ENCODE measurements at places on chromosomes 2 and 18.

DNA sequence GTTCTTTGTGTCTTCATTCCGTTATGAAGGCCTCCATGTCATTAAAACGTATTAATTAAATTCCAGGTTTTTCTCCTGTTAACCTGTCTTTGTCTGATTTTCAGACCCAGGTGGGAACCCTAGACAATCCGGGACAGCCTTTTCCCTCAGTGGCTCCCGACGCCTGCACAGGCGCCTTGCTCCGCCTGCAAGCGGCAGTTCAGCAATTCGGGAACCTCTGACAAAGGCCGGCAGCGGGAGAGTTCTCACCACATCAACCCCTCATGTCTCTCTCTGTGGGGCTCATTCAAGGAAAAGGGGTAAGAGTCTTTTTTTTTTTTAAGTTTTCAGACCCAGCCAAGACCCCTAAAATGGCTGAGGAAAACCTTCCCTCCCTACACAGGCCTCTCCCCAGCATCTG lies 259.8 kb upstream of the SALL3 start:
- no peak overlapping the region for H3K27ac ChIP-seq
- H3K27me3 ChIP-seq = peaks cover 68% of the 10 kb centered on the region
- H3K4me1 ChIP-seq = no peaks in the 10 kb centered on the region
- H3K4me3 ChIP-seq = no peak overlapping the region
- no peaks in the 10 kb centered on the region for H3K36me3 ChIP-seq

GRCh38 chr2:41867553-41867952 lies 180.3 kb upstream of the PKDCC start:
- no peak overlapping the region for H3K4me3 ChIP-seq
- no peak overlapping the region for H3K27ac ChIP-seq
- H3K27me3 ChIP-seq = no peaks in the 10 kb centered on the region
- DNase-seq = no peak

GRCh38 chr2:164803776-164804466 lies 37.7 kb downstream of the COBLL1 start:
- no peaks in the 10 kb centered on the region for H3K4me1 ChIP-seq
- H3K36me3 ChIP-seq = no peaks in the 10 kb centered on the region
- H3K27ac ChIP-seq = no peak overlapping the region
- H3K4me3 ChIP-seq = no peak overlapping the region
- no peak for DNase-seq
- H3K27me3 ChIP-seq = no peaks in the 10 kb centered on the region

GRCh38 chr18:69408522-69408921 lies 7.8 kb downstream of the DOK6 start:
- DNase-seq = peak; percentile 3
- H3K4me3 ChIP-seq = no peak overlapping the region
- no peaks in the 10 kb centered on the region for H3K4me1 ChIP-seq
- H3K27me3 ChIP-seq = no peaks in the 10 kb centered on the region
- no peaks in the 10 kb centered on the region for H3K36me3 ChIP-seq
- H3K27ac ChIP-seq = no peak overlapping the region

- H3K36me3 ChIP-seq = no peaks in the 10 kb centered on the region
- no peak for DNase-seq
- H3K27me3 ChIP-seq = peaks cover 56% of the 10 kb centered on the region
- H3K4me3 ChIP-seq = no peak overlapping the region
- no peak overlapping the region for H3K27ac ChIP-seq
These were observed 8.4 kb downstream of the SCN7A start for GRCh38 chr2:166485558-166486178.

DNA sequence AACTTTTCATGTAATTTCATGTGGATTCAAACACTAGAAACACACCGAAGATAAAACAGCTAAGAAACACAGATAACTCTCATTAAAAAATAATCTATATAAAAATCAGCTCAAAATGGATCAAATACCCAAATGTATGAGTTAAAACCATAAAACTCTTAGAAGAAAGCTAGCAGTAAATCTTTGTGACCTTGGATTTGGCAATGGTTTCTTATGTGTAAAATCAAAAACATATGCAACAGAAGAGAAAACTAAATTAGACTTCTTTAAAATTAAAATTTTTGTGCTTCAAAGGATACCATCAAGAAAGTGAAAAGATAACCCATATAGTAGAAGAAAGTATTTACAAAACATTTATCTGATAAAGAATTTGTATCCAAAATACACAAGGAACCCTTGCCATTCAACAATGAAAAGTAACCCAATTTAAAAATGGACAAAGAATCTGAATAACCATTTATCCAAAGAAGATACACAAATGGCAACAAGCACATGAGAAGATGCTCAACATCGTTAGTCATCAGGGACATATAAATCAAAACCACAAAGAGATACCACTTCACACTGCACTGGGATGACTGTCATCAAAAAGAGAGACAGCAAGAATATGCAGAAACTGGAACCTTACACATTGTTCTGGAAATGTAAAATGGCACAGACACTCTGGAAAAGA lies 27.5 kb downstream of the GAREM1 start:
- no peak overlapping the region for H3K4me3 ChIP-seq
- H3K36me3 ChIP-seq = no peaks in the 10 kb centered on the region
- DNase-seq = no peak
- no peaks in the 10 kb centered on the region for H3K4me1 ChIP-seq

DNA sequence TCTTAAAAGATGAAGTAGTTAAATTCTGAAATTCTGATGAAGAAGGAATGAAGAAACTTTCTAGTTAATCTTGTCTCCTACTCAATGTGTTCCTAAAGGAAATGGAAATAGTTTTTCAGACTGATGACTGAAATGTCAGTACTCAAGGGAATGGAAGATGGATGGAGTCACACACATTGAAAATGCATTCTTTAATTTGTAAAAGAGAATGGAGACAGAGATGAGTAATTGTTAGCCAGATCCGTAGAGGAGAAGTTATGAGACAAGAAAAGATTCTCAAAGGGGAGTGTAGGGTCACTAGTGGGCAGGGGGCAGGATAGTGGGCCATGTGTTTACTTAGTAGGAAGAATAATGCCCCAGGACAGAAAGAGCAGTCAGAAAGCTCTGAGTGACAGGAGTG lies 13.3 kb downstream of the ZSWIM2 start:
- no peak overlapping the region for H3K4me3 ChIP-seq
- no peaks in the 10 kb centered on the region for H3K36me3 ChIP-seq
- no peaks in the 10 kb centered on the region for H3K4me1 ChIP-seq
- H3K27ac ChIP-seq = no peak overlapping the region
- H3K27me3 ChIP-seq = peaks cover 20% of the 10 kb centered on the region
- DNase-seq = no peak

- no peaks in the 10 kb centered on the region for H3K27me3 ChIP-seq
- no peak overlapping the region for H3K4me3 ChIP-seq
- H3K27ac ChIP-seq = no peak overlapping the region
- no peak for DNase-seq
- H3K4me1 ChIP-seq = no peaks in the 10 kb centered on the region
These were observed 20.9 kb downstream of the MTERF4 start for GRCh38 chr2:241081190-241081642.

DNA sequence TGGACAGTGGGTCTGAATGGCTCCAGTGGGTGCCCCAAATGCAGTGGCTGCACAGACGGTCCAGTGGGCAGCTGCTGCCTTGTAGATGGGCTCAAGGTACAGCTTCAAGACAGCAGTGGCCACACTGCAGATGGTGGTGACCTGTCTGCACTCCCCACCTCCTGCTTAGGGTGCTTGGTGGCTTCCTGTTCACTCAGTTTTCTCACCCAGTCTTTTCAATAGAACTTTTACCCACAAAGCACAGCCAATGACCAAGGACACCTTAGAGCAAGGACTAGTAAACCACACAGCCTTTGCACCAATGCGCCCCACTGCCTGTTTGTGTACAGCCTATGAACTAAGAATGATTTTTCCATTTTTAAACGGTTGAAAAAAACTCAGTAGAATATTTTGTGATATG lies 34.9 kb downstream of the MEX3C start:
- no peak overlapping the region for H3K27ac ChIP-seq
- H3K36me3 ChIP-seq = no peaks in the 10 kb centered on the region
- H3K4me1 ChIP-seq = no peaks in the 10 kb centered on the region
- DNase-seq = no peak
- no peak overlapping the region for H3K4me3 ChIP-seq

DNA sequence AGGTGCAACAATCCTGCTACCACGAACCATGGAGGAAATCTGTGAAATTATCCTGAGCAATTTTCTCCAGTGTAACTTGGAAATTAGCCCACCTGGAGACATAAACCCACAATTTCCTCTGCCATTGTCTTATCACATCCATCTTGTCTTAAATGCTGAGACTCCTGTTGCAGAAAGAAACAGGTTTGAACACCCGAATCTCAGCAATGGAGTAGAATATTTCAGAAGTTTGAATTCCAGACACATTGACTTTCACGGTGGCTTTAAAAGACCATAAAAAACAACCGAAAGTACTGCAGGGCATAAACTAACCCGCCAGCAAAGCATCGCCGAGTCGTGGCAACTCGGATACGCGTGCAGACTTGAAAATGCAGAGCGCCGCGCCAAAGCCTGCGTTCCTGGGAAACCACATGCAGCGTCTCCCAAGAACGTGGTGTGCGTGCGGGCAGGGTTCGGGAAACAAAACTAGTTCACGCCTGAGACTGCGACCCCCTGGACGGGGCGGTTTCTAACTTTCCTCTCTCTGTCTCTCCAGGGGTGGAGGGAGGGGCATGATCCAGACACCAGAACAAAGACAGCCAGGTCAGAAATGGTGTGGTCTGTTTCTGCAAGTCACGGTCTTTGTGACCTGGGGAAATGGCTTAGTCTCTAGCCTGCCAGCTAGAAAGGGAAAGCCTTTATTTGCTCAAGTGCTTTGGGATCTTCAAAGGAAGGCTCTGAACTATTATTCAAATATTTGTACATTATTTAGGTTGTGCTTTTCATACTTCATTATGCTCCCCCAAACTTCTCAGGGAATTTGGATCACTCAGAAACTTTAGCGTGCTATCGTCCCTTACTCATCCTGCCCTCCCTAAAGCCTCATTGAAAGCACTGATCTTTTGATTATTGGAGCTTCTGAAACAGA lies 26.9 kb upstream of the KCTD1 start:
- peaks cover 27% of the 10 kb centered on the region for H3K4me1 ChIP-seq
- H3K4me3 ChIP-seq = peak overlapping the region; percentile 63
- no peaks in the 10 kb centered on the region for H3K36me3 ChIP-seq

- H3K36me3 ChIP-seq = no peaks in the 10 kb centered on the region
- H3K27ac ChIP-seq = no peak overlapping the region
- H3K4me1 ChIP-seq = no peaks in the 10 kb centered on the region
- no peaks in the 10 kb centered on the region for H3K27me3 ChIP-seq
These were observed 19.4 kb downstream of the TOGARAM2 start for GRCh38 chr2:29000481-29000880.

Measured in PC-3 (cell line).